Left renal pelvis (tissue), 4 donors: ENCODE measurements at places on chromosomes 7 and 10. TPM values are rescaled to one million over a fixed set of nuclear protein-coding genes. Genes with fewer than 3 reads are reported as not detected.
A peak's percentile ranks its signal among the peaks of the same experiment; 100 is the strongest.

The ANKRD30A gene
- not detected for polyA plus RNA-seq

DNA sequence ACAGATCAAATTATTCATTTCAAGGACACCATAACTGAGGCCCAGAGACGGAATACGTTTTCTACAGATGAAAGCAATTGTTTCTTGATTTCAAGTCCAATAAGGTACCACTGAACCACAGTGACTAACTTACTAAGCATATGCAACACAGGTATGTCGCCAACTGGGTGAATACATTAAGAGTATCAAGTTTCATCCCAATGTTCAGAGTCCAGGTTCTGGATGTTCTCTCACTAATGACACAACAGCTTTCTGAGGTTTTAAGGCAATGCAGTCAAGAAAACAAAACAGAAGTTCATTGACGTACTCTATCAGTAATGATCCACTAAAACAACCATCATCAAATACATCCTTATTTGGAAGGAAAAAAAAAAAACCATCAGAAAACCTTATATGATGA, 35.8 kb downstream of the NSUN6 start:
- no peak for DNase-seq

The DYNC1I1 gene
- polyA plus RNA-seq = 2.8 TPM

The MLXIPL gene
- polyA plus RNA-seq = 1.5 TPM

- no peak for DNase-seq
Measured at GRCh38 chr10:131081376-131081775, 230.1 kb downstream of the TCERG1L start.

The HABP2 gene
- 0.50 TPM for polyA plus RNA-seq

DNA sequence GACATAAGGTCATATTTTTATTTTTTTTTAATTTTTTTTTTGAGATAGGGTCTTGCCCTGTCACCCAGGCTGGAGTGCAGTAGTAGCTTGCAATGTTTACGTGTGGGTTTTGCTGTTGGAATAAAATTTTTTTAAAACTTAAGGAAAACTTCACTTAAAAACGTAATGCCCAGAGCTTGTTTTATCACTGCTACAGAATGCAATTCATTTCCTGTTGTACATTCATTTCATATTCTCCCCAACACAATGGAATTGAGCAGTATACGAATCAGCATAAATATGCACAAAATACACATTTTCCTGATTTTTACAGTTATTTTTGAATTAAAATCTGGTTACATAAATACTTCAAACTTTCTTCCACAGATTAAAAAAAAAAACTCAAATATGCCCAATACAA, 40.3 kb downstream of the RSU1 start:
- DNase-seq = no peak

DNA sequence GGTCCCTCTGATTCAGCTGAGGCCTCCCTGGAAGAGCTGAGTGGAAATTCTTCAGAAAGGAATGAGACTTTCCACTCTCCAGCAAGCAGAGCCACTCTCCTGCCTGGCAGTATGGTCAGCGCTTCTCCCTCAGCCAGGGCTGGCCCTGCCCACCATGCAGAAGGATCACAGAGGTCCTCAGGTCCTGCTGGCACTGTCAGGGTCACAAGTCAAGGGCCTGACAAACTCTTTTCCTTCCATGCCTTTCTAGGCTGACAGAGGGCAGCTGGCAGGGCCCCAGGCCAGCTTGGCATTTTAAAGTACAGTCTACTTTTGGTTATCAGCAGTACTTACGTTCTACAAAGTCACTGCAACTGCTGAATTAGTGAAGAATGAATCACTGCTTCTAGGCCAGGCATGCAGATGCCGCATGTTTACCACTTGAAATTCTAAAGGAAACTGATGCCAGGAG, 119.3 kb upstream of the FRMD4A start:
- DNase-seq = no peak

The CNNM1 gene
- 2.3 TPM for polyA plus RNA-seq

GRCh38 chr7:84454174-84454959, 259.8 kb upstream of the SEMA3A start:
- DNase-seq = no peak

The SPDYE6 gene
- polyA plus RNA-seq = 0.16 TPM

- DNase-seq = no peak
Measured at GRCh38 chr10:77410523-77410922, 227.1 kb downstream of the KCNMA1 start.

- no peak for DNase-seq
Measured at GRCh38 chr10:61078542-61079275, 134.7 kb upstream of the RHOBTB1 start.

DNA sequence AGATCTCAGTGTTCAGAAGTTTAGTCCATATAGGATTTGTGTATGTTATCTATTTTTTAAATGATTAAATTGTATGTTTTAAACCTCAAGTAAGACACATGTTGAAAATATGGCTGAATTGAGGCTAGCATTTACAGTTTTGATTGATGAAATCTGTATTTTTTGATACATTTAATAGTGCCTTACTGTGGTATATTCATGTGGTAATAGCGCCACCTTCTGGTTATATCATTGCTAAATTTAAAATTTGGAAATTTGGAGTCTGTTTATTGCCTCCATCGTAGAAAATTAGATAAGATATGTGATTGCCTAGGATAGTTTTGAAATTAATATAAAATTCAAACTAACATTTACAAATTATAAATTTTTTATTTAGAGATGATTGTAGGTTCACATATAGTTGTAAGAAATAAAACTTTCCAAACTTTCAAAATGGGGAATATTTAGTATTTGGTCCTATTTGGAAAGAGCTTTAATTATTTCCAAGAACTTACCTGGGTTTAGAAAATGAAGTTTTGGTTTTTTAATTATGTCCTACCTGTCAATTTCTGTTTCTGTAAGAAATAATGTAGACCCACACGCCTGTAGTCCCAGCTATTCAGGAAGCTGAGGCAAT, 19.1 kb upstream of the ARMS2 start:
- DNase-seq = peak; percentile 5

The POM121L12 gene
- not detected for polyA plus RNA-seq

- no peak for DNase-seq
Measured at GRCh38 chr7:41793556-41793955, 90.7 kb upstream of the INHBA start.

The GPNMB gene
- 37.9 TPM for polyA plus RNA-seq

The RNF32 gene
- 3.7 TPM for polyA plus RNA-seq

- DNase-seq = no peak
Measured at GRCh38 chr7:158428837-158429753, 158.5 kb downstream of the PTPRN2 start.

The SPDYE16 gene
- polyA plus RNA-seq = 3.7 TPM

The ENKUR gene
- polyA plus RNA-seq = 4.4 TPM

DNA sequence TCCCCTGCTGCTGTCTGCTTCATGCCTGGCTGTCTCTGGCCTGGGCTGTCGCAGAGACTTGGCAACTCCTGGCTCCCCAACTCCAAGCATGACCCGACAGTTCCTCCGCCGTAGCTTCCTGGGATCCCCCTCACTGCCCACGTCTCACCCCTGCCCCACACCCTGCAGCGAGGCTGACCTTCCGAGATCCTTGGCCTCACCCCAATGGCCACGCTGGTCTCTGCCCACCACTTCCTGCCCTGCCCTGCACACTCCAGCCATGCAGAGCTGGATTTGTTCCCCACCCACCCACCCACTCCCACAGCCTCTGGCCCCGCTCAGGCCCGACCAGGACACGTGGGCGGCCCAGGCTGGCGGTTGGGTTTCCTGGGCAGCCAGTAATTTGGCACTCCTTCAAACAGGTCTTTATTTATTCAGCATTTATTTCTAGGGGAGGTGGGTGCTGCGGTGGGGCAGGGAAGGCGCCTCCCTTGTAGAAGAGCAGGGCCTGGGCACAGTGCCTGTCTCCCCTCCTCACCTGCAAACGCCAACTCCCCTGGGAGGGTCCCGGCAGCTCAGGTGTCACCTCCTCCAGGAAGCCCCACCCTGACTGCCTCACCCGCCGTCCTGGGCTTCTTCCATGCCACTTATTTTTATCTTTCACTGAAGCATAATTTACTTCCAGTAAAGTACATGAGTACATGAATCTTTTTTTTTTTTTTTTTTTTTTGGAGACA, 25.5 kb downstream of the GTF2IRD1 start:
- DNase-seq = no peak

DNA sequence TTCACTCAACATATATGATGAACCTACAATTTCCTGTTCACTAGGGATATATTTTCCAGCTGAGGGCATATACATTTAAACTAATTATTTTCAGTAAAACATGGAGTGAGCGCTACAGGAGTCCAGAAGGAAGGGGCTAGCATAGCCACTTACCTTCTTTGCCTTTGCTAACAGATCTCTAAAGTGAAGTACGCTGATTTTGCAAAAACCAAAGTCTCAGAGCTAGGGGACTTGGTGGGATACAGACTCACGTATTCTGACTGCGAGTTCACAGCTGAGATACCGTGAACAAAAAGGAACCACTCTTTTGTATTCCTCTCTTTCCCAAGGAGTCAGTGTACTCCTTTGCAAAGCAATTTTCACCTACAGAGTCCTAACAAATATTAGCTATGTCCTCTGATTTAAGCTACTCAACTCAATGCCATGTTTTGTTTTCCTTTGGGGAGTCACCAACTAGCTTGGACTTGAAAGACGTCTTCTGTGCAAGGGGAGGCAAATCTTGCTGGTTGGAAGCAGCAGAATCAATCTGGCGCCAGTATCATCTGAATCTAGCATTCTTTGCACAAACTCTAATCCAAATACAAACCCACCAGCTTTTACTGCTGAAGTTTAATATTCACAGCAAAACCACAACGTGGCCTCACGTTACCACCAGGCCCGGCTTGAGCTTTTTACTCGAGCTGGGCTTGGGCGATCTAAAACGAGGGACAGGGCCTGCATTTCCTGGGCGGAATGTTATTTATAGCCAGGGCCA, 657 bp downstream of the CDNF start:
- DNase-seq = peak; percentile 68

- no peak for DNase-seq
Measured at GRCh38 chr7:102203218-102203617, 83.5 kb upstream of the SH2B2 start.

The MYL7 gene
- not detected for polyA plus RNA-seq

DNA sequence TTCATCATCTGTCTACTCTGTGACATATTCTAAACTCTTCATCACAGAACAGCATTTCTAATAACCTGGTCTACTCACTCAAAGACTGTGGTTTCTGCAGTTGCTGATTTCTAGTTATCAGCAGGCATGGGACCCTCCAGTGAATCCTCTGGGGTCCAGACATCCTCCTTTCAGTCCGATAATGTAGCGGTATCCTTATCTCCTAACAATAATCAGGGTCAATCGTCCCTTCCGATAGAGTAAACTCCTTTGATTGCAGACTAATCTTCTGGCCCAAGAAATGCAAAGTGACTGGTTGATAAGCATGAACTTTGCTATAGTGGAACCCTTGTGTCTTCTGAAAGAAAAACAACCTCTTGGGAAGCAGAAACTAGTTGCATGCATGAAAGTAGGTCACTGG, 1209.8 kb upstream of the CELF2 start:
- DNase-seq = no peak

GRCh38 chr10:90652519-90652918, 205.3 kb downstream of the HTR7 start:
- DNase-seq = no peak

GRCh38 chr10:131246775-131247174, 64.7 kb downstream of the TCERG1L start:
- no peak for DNase-seq

The PIP gene
- polyA plus RNA-seq = not detected

GRCh38 chr7:36961097-36961496, 236.8 kb upstream of the AOAH start:
- no peak for DNase-seq

The ZNF775 gene
- 3.8 TPM for polyA plus RNA-seq

DNA sequence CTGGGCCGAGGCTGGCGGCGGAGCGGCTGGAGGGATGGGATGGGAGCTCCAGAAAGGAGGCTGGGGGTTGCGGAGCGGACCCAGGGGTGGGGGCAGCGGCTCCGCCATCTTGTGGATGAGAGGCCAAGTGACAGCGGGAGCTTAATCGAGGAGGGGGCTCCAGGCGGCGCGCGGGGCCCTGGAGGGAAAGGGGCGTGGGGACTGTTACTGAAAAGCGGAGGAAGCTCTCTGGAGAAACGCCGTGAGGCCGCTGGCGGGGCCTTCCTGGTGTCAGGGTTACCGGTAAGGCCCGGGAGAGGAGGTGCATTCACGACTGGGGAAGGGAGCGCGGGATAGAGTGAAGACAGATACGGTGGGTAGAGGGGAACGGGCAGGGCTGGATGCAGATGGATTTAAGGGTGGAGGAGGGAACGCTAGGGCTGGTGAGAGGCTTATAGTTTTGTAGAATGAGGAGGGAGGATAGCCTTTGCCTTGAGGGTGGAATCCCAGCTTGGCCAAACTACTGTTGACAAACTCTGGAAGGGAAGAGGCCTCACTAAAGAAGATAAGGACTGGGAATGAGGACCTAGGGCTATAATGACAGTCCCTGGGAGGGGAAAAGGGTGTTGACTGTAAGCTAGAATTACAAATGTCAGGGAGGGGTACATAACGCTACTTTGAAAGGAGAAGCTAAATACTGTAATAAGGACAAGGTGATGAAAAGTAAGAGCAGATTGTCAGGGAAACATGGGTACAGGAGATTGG, 535 bp downstream of the BTRC start:
- DNase-seq = peak; percentile 29

- DNase-seq = peak; percentile 22
Measured at GRCh38 chr10:68721673-68722335, 765 bp downstream of the CCAR1 start.

The HMX2 gene
- polyA plus RNA-seq = 1.0 TPM

GRCh38 chr7:157426463-157427301, 89.9 kb downstream of the DNAJB6 start:
- DNase-seq = no peak

The IQUB gene
- polyA plus RNA-seq = 6.0 TPM

GRCh38 chr10:31942435-31942834, 13.8 kb upstream of the ARHGAP12 start:
- DNase-seq = no peak

GRCh38 chr7:84981055-84981976, 205.5 kb downstream of the SEMA3D start:
- no peak for DNase-seq

The MYL10 gene
- not detected for polyA plus RNA-seq

- DNase-seq = no peak
Measured at GRCh38 chr7:118573085-118573484, 348.6 kb downstream of the ANKRD7 start.

GRCh38 chr10:84158061-84158460, 15.5 kb upstream of the GPR15LG start:
- DNase-seq = no peak

The COL26A1 gene
- polyA plus RNA-seq = 27.9 TPM
